ENCODE measurements at places on chromosomes 7 and 10.

- DNase-seq = no peak
Measured at GRCh38 chr10:27820637-27821036, 75.0 kb upstream of the MKX start.

- no peak for DNase-seq
Measured at GRCh38 chr7:1290026-1290678, 57.5 kb downstream of the UNCX start.

DNA sequence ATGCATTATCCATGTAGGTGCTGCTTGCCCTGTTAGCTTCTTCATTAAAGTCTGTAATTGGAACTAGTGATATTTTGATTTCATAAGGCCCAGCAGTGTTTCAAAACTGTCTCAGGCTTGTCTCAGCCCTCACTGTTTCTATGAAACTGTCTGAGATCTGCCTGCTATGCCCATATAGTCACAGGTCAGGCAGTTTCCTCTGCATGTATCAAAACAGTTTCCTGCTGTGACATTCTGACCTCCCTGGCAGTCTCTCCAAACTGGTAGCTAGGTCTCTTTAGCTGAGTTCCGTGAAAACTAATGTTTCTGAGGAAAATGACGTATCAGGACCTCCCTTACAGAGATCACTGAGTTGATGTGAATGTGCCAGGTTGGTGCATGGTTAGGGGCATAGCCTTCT lies 18.9 kb upstream of the SEMA3D start:
- DNase-seq = no peak

- no peak for DNase-seq
Measured at GRCh38 chr10:28681291-28681763, 4.0 kb downstream of the BAMBI start.

- no peak for DNase-seq
Measured at GRCh38 chr10:117432866-117433265, 57.6 kb upstream of the PDZD8 start.

GRCh38 chr7:98330926-98331529 lies 49.5 kb downstream of the BRI3 start:
- no peak for DNase-seq

GRCh38 chr7:46900312-46901263 lies 681.3 kb downstream of the TNS3 start:
- no peak for DNase-seq

DNA sequence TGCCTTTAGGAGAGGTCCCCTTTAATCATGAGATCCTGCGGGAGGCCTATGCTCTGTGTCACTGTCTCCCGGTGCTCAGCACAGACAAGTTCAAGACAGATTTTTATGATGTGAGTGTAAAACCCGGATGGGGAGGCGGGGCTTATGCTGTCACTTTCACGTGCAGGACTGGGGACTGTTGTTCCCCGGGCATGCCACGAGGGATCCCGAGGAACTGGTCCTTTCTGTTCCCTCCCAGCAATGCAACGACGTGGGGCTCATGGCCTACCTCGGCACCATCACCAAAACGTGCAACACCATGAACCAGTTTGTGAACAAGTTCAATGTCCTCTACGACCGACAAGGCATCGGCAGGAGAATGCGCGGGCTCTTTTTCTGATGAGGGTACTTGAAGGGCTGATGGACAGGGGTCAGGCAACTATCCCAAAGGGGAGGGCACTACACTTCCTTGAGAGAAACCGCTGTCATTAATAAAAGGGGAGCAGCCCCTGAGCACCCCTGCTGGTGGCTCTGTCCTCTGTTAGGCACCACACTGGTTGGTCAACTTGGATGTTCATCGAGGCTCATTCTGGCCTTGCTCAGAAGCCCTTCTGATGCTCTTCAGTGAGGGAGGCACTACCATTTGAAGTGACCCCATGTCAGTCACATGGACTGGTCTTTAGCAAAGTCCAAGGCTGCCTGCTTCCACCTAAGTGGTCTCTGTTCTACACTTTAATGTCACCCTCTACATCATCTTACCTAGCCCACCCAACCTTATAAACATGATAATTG lies 2.8 kb downstream of the COPS6 start:
- no peak for DNase-seq

GRCh38 chr10:71319042-71319799 lies at the start of gene SLC29A3:
SLC29A3 (plus strand) TSS chr10:71319259; CDS start chr10:71319310, 51 bp downstream.
- DNase-seq = peak; percentile 60

DNA sequence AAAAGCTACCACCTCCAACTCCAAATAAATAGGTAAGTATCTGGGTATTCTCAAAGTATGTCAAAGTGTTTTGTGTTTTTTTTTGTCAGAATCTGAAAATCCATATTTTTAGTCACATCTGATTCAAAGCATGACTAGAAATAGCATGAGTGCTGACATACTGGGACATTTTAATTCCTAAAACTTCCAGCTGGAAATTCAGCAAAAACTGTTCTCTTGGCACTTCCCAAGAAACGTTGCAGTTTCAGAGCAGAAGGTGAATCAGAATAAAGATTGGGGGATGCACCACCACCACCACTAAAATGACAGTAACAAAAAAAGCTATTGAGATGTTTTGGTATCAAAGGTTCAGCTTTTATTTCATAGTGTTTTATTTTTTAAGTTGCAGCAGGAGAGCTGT lies 724.6 kb upstream of the CELF2 start:
- no peak for DNase-seq

- DNase-seq = no peak
Measured at GRCh38 chr10:14858338-14858960, 20.2 kb upstream of the SUV39H2 start.

DNA sequence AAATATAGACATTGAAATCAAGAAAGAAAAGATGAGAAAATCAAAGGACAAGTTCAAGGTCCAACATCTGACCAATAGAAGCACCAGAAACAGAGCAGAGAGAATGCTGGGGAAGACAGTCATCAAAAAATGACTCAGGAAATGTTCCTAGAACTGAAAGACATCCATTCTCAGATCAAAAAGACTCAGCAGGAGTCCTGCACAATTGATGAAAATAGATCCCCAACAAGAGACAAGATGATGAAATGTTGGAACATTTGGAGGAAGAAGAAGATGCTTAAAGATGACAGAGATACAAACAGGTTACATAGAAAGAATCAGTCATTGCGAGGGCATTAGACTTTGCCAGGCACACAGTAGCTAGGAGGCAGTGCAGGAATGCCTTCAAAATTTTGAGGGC lies 30.0 kb upstream of the EIF5AL1 start:
- DNase-seq = no peak

- no peak for DNase-seq
Measured at GRCh38 chr7:123275036-123275753, 75.4 kb upstream of the SLC13A1 start.

DNA sequence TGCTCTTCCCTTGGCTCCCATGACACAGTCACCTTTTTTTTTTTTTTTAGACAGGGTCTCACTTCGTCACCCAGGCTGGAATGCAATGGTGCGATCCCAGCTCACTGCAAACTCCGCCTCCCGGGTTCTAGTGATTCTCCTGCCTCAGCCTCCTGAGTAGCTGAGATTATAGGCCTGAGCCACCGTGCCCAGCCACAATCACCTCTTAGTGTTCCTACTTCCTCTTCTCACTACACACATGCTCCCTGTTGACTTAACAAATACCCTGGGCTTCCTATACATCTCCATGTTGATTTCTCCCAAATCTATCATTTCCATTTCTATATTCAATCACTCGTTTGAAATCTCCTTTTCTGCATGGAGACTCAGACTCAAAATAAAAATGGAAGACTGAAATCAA lies 91.7 kb downstream of the CUBN start:
- DNase-seq = no peak

DNA sequence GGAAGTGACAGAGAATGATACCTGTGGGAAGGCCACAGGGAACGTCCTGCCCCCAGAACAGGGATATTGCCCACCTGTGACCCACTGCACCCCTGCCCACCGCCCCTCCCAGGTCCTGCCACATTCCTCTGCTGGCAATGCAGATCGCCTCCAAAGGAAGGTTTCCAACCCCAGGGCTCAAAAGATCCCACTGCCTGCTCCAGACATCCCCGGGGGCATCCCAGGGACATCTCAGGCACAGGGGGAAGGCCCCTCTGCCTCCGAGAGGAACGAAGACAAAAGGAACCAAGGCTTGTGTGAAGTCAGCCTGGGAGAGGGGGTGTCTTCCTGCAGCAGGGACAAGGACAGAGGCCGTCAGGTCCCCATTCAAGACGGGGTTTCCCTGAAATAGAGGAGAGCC lies 28.5 kb downstream of the NUDT1 start:
- DNase-seq = no peak

GRCh38 chr7:126589068-126589684 lies 663.6 kb downstream of the GRM8 start:
- DNase-seq = no peak

- DNase-seq = no peak
Measured at GRCh38 chr7:80428161-80429054, 83.5 kb downstream of the GNAT3 start.

DNA sequence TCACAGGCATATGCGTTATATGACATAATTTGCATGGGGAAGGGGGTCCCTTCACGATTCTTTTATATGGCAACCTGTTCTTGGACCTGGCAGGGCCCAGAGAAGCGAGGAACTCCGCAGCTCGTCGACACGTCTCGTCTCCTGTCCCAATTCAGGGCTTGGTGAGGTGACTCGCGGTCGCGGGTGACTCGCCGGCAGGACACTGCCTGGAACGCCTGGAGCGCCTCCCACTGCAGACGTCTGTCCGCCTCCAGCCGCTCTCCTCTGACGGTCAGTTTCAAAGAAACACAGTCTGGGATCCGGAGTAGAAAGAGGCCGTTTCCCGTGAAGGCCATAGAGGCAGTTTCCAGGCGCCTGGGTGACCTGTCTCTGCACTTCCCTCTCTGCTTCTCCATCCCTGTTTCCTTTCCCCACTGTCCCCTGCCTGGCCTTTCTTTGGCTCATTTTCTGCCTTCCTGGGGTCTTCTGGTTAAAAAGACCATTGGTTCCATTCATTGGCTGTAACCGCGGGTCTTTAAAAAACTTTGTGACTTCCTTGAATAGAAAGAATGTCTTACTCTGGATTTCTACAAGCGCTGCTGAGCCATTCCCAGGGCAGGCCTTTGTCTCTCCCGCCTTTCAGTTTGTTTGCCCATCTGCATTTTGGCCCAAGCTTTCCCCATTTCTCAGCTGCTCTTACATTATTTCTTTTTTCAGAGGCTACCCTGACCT lies 1.2 kb downstream of the UPP1 start:
- DNase-seq = no peak

DNA sequence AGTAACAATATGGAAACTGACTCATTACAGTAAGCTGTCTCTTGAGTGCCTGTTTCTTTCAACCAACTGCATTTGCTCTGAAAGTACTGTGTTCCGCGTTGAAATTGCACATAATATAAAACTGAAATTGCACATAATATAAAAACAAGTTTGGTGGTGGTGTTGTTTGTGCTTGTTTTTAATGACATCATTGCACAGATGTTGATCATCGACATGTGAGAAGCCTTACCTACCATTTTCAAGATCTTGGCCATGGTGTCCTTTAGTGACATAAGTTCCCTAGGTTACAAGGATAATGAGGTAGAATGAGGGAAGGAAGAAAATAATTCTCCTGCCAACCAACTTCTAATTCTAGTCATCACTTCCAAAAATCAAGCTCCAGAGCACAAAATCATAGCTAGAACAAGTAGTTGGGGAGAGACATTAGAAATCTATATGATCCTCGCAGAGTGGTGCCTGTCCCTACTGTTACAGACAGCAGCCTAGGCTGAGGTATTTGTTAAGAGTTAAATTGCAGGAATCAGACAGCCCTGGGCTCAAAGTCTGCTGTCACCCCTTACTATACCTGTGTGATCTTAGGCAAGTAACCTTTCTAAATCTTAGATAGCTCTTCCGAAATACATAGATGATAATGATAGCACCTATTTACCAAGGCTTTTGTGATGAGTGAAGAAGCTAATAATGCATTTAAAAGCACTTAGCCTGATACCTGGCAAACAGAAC lies 29.3 kb downstream of the DOCK4 start:
- no peak for DNase-seq

DNA sequence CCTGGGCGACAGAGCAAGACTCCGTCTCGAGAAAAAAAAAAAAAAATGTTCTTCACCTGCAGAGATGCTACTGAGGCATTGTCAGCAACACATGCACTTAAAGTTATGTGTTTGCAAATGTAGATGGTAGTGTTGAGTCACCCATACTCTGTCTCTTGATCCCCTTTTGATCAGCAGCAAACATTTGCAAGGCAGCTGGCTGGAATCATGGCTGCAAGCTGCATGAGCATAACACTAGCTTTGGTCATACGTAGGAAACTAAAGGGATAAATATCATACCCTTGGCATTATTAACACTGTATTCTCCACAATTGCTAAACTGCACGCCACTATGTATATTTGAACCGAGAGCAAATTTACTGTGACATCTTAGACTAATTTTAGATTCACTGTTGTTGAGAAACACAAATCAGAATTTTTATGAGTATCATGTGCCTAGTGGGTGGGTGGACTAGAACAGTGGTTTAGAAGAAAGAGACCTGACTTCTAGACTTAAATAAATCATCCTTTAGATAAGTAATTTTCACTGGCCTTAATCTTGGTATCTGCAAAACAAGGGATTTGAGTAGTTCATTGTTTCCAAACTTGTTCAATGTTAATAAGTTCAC lies 229.3 kb upstream of the MEOX2 start:
- DNase-seq = no peak

DNA sequence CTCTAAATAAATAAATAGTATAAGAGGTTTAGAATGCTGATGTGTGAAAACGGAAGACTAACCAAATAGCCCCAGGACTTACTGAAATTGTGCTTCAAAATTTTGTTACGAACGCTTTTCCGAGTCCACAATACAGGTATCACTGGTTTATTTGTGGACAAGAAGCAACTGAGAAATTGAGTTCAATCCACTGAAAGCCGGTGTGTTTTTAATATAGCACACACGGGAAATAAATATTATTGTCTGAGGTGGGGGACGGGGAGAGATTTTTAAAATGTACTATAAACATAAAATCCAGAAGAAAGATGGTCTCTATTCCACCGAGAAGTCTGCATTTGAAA lies 598 bp downstream of the SLC16A12 start:
- no peak for DNase-seq

DNA sequence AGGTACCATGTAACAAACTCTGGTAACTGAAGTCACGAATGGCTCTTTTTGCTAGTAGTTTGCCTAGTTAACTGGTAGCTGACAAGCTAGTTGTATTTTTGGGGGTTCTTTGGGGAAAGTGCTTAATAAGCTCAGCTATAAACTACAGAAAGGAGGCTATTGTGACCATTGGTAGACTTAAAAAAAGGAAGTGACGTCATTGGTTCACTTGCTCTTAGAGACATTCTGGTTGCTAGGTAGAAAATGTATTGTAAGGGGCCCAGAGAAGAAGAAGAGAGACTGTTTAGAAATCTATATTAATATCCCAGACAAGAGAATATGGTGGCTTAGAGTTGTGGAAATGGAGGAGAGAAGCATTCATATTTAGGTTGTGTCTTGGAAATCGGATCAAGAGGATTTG lies 103.0 kb downstream of the NXPH1 start:
- no peak for DNase-seq

GRCh38 chr10:128281861-128282260 lies 155.6 kb upstream of the MKI67 start:
- no peak for DNase-seq
